ENCODE measurements at places on chromosomes 12 and 14.

DNA sequence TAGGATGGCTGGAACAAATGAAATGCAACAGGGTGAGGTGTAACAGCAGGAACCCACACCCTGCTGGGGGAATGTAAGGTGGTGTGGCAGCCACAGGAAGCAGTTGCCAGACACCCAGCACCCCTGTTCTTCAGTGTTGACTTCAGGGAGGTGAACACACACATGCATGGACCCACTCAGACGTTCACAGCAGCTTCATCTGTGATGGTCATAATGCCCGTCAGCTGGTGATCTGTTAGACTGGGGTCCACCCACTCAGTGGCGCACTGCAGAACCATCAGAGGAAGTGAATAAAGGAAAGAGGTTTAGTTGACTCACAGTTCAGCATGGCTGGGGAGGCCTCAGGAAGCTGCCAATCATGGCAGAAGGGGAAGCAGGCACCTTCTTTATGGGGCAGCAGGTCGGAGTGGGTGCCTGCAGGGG lies 22.7 kb upstream of the TEX22 start:
- no peak for DNase-seq

DNA sequence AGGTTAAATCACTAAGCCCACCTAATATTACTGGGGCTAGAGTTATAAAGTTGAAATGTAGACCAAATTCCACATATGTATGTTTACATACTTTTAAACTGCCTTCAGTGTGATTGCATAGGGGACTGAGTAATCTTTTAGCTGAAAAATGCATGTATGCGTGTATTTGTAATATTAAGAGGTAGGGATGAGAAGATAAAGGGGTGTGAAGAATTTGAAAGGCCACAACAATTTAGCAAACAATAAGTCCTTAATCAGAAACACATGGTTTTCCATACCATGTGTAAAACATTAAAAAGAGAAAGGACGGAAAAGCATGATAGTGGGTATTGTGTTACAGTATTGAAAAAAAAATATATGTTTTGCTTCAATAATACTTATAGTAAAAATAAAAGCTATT lies 919.9 kb upstream of the FLRT2 start:
- DNase-seq, result no peak

DNA sequence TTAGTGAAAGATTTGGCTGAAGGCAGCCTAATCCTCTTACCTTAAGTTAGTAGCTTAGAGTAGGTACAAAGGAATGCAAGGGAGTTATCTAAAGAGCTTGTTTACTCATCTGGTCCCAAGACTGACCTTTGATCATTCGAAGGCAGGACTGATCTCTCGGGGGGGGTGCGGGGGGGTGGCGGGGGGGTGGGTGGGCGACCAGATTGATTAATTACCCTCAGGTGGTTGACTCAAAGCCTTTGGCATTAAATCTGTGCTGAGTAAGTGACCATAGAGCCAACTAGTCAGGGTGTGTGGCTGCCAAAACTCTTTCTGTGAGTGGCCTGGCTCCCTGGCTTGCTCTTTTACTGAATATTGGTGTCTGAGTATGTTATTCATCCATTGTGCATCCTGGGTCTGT lies 731.9 kb upstream of the FBXO33 start:
- no peak for DNase-seq

- DNase-seq, result no peak
Observed at GRCh38 chr12:124599074-124599999, 31.9 kb upstream of the NCOR2 start.

- no peak for DNase-seq
Observed at GRCh38 chr12:12715459-12716150, 1.6 kb upstream of the CDKN1B start.

GRCh38 chr12:32482226-32482625 lies 82.9 kb downstream of the FGD4 start:
- no peak for DNase-seq

- no peak for DNase-seq
Observed at GRCh38 chr12:53265783-53266182, 2.3 kb upstream of the ESPL1 start.

GRCh38 chr12:71556875-71557274 lies 106.8 kb downstream of the ZFC3H1 start:
- DNase-seq, result no peak

DNA sequence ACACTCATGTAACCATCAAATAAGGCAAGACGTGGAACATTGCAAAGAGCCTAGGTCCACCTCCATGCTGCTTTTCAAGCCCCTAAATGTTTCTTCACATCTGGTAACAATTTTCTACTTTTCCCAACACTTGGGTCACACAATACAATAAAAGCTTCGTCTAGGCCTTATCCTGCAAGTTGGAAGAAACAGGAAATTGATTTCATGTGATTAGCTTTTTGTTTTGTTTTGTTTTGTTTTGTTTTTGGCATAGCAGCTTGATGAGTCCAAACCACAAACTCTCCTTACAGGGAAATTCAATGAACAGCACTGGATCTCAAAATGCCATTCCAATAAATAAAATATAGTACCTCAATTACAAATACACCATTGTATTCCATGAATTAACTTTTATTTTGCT lies 19.3 kb downstream of the TAS2R50 start:
- DNase-seq, result peak; percentile 13

GRCh38 chr14:79162833-79163232 lies 992.7 kb downstream of the NRXN3 start:
- DNase-seq, result no peak

GRCh38 chr14:104557086-104557485 lies 22.5 kb upstream of the C14orf180 start:
- DNase-seq, result no peak

GRCh38 chr12:104557488-104558195 lies 100.9 kb downstream of the CHST11 start:
- DNase-seq, result no peak
